Right renal pelvis (tissue), 4 donors: ENCODE measurements at places on chromosomes 6 and 20. TPM values are rescaled to one million over a fixed set of nuclear protein-coding genes. Genes with fewer than 3 reads are reported as not detected.

PLAGL2 gene
- 21.1 TPM for polyA plus RNA-seq

KCNG1 gene
- polyA plus RNA-seq = 4.7 TPM

PTK6 gene
- polyA plus RNA-seq = 1.1 TPM

ADAM33 gene
- 9.9 TPM for polyA plus RNA-seq

SIRPD gene
- not detected for polyA plus RNA-seq

TEAD3 gene
- polyA plus RNA-seq = 53.0 TPM

PBOV1 gene
- not detected for polyA plus RNA-seq

GRCh38 chr6:163321717-163322116 is 92.8 kb upstream of the QKI start:
- no peak for DNase-seq

- no peak for DNase-seq
Observed at GRCh38 chr20:34403908-34404307, 40.8 kb downstream of the ITCH start.

DNA sequence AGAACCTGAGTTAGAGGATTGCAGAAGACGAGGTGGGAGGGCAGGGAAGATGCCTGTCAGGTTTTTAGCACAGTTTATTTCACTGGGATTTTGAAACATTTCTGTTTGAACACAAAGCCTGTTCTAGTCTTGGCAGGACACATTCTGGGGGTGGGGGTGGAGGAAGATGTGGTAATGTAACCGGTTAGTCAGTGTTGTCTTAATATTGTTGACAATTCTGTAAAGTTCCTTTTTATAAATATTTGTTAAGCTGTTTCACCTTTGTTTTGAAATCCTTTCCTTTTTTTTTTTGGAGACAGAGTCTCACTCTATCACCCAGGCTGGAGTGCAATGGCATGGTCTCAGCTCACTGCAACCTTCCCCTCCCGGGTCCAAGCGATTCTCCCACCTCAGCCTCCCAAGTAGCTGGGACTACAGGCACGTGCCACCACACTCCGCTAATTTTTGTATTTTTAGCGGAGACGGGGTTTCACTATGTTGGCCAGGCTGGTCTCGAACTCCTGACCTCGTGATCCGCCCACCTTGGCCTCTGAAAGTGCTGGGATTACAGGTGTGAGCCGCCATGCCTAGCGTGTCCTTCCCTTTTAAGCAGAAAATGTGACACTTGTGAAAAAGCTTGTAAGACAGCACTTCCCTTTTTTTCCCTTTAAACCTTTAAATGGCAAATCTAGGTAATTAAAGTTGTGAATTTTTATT is 20.2 kb downstream of the SLC9A8 start:
- DNase-seq = no peak

GRCh38 chr6:117142995-117143394 is 122.4 kb upstream of the VGLL2 start:
- no peak for DNase-seq

- DNase-seq = no peak
Observed at GRCh38 chr6:2021713-2022125, 223.7 kb downstream of the GMDS start.

DNA sequence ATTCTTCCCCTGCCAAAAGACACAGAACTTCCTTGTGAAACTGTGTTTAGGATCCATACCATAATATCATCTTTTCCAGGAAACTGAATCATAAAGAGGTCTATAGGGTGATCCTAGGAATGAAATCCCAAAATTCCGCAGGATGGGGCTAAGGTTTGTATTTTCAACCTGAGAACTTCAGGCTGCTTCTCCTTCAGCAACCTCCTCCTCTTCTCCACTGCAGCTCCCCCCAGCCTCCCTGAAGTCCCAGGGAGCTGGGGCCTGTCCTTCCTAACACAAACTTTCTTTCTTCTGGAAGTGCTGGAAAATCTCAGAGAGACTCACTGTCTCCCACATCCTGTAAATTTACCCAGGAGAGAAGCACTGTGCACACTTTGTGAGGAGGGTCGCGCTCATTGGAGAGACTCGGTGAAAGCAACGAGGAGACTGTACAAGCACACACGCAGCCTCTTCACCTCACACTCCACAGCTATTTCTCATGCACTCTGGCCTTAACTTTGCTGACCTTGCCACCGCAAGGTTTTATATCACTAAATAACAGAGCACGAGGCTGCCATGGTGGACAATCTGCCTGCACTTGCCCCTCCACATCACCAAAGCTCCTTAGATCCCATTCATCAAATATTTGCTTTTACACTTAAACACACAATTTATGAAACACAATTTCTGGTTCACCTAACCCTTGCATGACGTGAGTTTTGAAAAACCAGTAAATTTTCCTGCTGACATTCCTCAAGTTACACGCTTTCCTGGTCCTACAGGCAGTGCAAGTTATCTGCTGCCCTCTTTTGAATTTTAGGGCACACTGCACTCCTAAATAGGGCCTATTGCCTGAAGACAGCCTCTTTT is 14.3 kb downstream of the ID4 start:
- peak; percentile 63 for DNase-seq

DNA sequence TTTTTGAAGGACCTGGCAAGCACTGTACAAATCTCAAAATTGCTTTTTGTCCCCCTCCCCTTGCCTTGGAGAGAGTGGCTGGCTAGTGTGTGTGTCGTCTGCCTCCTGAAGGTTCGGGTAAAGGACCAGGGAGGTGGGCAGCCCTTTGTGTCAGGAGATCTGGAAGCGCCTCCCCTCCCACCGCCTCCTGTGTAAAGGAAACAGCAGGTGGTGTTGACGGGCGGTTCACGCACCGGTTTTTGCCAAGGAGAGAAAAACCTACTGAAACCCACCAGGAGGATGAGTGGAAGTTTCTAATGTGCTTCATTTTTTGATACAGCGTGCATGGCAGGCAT is 1.2 kb downstream of the ENTPD6 start:
- DNase-seq = no peak

DNA sequence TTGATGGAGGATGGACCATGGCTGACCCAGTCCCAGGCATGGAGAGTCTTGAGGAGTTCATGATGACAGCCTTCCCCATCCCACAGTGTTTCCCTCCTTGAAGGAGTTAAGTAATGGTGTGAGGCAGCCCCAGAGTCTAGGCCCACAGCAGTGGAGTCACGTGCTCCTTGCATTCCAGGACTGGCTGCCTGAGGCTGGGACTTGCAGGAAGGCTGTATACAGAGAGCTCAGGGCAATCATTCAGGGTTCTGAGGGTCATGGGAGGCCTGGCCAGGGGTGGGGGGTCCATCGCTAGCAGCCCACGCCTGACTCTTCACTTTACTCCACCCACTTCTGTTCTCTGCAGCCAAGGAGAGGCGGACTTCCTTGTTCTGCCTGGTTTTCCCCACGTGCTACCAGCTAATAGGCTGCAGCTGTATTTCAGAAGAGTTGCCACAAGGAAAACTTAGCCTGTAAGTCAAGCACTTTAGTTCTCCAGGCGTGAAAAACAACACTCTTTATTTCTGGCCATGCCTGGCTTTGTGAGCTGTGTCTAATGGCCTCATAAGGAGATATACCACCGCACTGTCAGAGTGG is 272.5 kb downstream of the DHX35 start:
- no peak for DNase-seq

DNA sequence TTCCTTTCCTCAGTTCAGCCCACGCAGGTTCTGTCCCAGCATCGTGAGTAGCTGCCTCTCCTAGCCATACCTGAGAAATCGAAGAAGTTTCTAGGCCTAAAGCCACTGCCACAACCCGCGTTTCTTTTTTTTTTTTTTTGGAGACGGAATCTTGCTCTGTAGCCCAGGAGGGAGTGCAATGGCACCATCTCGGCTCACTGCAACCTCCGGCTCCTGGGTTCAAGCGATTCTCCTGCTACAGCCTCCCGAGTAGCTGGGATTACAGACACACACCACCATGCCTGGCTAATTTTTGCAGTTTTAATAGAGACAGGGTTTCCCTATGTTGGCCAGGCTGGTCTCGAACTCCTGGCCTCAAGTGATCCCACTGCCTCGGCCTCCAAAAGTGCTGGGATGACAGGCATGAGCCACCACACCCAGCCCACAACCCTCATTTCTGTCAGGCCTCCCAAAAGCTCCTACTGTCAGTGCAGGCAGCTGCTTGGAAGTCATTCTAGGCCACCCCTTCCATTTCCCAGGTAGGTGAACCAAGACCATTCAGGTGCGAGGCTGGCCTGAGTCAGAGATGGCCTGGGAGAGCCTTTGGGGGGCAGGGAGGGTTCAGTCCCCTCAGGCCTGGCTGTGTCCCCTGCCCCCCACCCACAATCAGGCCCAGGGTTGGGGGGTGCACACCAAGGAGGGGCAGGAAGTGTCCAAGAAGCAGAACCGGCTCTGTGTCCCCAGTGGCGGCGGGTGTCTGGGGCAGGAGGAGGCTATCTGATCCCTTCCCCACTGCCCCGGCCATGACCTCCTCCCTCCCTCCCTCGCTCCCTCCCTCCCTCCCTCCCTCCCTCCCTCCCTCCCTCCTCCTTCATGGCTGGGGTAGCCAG is 47.2 kb downstream of the NOL4L start:
- no peak for DNase-seq

GRCh38 chr6:167968091-167968490 is 29.4 kb upstream of the KIF25 start:
- DNase-seq = no peak

DNA sequence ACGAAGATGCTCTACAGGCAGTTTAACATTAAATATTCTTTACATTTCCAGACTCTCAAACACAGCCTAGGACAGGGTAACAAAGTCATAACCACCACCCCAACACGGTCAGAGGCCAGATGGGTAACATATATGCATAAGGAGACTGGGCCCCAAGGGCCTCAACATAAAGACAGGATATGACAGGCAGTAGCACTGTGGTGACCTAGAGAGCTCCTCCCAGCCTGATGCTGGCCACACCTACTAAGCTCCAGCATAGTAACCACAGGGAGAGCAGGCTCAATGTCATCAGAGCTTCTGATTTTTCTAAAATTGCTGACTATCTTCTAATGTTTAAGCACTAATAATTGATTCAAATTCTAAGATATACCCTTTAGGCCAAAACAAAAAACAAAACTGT is 21.7 kb downstream of the SMLR1 start:
- DNase-seq = no peak

DNA sequence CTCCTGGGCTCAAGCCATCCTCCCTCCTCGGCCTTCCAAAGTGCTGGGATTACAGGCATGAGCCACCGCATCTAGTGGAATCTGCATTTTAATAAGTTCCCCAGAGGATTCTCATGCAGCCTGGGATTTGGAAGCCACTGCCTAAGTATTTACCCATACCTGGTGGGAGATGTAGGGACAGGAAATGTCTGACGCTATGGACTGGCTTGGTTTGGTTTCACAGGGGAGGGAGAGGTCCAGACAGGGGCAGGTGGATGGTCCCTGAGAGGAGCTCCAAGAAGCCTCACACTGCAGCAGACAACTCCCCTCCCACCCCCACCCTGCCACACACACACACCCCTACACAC is 4.4 kb downstream of the VSTM2L start:
- DNase-seq = no peak

GRCh38 chr6:100382767-100383195 is 81.9 kb downstream of the SIM1 start:
- no peak for DNase-seq

- DNase-seq = no peak
Observed at GRCh38 chr6:119891206-119891605, 541.6 kb upstream of the MAN1A1 start.

DNA sequence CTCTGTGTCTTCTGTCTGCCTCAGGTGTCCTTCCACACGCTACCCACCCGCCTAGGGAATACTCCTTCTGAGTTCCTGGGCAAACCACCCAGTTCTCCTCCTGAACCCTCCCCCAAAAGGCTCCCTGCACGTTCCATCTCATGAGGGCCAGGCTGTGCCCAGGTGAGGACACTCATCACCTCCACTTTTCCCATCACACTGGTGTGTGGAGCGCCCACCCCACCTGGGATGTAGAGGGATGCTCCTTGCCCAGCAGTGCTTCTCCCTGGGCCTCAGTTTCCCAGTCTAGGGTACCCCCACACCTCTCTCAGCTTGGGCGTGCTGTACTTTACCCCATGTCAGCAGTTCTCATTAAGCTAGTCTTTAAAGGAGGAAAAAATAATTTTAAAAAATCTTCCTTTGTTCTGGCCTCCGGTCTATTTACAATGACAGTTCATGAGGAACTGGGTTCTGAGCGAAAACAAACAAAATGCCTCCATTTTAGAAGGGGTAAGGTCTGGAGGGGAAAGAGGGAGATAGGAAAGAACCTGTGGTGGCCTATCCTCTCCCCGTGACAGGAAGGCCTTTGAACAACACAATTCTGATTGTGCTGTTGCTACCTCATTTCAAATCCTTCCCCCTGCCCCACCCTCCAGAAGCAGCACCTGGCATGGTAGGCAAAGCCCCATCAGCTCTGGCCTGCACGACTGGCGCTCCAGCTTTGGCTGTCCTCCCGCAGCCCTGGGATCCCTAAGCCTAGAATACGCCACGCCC is 1.7 kb upstream of the C20orf203 start:
- DNase-seq = no peak

DNA sequence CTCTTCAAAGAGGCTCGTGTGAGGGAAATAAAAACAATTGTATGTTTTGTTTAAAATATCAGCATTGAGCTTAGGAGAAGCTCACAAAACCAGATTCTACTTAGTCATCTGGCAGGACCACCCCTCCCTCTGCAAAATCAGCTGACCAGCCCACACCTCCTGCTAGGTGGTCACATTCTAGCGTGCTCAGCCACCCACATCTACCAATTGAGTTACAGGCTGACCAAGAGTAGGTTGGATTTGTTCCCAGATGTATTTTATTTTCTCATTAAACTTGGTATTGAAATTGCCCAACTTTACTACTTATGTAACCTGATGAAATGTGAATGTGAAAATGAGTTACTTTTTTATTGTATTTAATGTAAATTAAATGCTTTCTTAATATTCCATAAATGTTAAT is 56.2 kb downstream of the SLC22A2 start:
- DNase-seq = no peak

GRCh38 chr20:17610566-17611289 is 40.9 kb downstream of the DSTN start:
- DNase-seq = no peak

GRCh38 chr6:158761746-158762145 is 57.4 kb downstream of the EZR start:
- no peak for DNase-seq

GRCh38 chr6:168024951-168025510 is 27.6 kb downstream of the KIF25 start:
- no peak for DNase-seq

DNA sequence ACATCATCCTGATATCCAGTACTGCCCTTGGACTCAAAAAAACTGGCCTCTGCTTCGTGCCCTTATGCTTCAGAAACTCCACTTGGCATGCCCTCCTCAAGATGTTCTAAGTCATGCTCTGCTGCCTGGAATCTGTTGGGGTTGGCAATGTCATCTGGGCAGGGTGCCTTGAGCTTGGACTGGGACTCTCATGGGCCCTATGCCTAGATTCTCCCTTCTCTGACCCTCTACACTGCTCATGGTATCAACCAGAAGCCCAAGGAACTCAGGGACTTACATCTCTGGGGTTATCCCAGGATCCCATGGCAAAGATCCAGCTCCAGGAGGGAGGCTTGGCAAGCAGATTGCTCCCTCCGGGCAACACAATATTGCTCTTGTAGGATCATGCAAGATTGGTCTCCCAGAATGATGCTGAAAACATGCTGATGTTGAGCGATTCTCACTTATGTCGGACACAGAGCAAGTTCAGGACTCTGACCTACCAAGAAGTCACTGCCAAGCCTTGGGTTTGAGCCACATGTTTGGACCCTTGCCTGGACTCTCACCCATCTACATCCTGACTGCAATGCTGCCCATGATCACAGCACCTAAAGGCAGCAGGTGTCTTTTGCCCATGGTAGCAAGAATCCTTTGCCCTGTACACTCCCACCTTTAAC is 88.8 kb downstream of the ADAT2 start:
- no peak for DNase-seq
